ENCODE measurements at places on chromosomes 1 and 21. TPM values are rescaled to one million over a fixed set of nuclear protein-coding genes. Genes with fewer than 3 reads are reported as not detected.

DNA sequence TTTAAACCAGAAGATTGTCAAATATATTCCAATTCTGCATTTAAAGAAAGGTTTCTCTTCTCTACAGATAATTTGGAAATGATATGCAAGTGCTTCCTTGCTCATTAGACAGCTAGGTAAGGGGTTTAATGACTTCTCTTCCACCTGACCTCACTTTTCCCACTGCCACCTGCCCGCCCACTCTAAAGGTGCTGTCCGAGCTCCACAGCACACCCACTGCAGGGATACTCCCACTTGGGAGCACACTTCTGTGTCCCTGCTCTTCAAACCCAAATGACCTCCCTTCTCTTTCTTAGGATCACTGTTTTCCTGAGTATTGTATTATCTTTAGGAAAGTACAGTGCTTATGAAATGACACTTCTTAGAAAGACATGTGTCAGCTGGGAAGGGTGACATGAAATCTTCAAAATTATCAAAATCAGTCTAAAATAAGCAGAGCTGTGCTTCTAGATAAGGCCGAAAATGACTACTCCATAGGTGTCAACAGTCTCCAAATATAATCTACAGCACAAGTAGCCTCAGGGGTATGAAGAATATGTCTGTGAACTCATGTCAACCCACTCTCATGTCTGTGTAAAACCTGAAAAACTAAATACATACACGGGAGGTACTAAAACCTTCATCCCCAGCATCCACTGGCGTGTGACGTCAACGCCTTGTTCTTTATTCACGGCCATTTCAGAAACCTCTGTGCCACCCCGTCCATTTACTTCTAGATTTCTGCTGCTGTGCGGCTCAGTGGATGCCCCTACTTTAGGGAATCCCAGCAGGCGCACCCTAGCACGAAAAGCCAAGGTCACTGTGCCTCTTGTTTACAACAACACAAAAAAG, 71.0 kb downstream of the SLC45A1 start:
- DNase-seq, result no peak

DNA sequence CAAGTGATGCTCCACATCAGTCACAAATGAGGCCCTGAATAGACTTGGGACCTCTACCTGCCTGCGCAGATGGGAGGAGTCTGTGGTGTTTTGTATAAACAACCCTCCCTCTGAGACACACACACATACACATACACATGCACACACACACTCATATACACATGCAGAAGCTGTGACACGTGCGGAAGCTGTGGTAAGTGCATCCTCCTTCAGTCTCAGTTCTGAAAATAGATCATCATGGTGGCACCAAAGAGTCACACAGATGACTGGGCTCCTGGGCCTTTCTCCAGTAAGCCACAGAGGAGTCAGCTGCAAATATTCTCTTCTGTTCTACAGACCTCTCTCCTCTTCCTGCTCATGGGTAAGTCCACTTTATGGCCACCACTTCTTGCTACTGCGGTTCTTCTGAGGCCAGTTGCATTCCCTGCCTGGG, at the start of gene LY9:
Gene LY9 (plus strand): TSS at position 224 of the 433 bp plus-strand sequence. CDS start 14 bp downstream, at position 238.
- DNase-seq, result peak; percentile 96

DNA sequence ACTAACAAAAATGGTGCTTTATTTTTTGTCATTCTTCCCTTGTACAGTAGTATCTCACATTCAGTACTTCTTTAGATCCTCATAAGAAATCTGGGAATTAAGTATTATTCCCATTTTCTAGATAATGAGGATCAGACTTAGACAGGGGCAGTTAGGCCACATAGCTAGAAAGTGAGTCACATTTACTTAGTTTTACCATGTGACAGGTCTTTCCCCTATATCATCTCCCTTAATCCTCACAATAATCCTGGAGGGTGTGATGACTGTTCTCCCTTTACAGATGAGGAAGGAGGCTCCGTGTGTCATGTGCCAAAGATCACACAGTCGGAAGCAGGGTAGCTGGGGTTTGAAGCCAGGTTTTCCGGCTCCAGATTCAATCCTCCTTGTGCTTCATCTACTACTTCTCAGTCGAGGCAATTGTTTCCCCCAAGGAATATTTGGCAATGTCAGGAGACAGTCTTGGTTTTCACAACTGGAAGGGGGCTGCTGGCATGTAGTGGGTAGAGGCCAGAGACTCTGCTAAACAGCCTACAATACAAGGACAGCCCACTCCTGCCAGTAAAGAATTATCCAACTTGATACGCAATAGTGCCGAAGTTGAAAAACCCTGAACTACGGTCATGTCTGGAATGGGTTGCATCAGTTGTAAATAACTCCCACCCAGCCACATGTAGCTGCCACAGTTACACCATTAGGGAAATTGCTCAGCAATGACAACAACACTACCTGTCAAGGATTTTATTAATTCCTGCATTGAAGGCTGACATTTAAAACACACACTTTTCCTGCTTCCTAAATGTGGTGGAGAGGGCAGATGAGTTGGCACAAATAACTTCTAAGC, 54.5 kb downstream of the C8B start:
- DNase-seq, result no peak

DNA sequence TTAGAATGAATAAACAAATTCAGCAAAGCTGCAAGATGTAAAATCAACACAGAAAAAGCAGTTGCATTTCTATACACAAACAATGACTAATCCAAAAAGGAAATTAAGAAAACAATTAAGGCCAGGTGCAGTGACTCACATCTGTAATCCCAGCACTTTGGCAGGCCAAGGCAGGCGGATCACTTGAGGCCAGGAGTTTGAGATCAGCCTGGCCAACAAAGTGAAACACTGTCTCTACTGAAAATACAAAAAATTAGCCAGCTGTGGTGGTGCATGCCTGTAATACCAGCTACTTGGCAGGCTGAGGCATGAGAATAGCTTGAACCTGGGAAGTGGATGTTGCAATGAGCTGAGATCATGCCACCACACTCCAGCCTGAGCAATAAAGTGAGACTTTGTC, 22.3 kb downstream of the THEM4 start:
- no peak for DNase-seq

DNA sequence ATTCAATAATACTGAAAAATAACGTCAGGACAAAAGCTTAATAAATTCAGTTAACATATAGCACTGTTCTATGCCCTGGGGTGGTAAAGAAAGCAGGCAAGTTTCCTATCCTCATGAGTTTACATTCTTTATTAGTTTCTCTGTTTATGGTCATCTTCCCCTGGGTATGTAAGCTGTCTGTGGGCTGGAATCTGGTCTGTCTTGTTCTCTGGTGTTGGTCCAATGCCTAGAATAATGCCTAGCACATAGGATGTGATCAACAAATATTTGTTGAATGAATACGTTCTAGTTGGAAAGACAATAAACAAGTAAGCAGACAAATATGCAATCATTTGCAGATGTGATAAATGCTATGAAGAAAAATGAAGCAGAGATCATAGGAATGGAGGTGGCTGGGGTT, 7.2 kb upstream of the IGSF3 start:
- DNase-seq, result no peak

Gene GJB5
- polyA plus RNA-seq, result not detected

Gene LENEP
- polyA plus RNA-seq, result not detected

Gene SGIP1
- polyA plus RNA-seq, result not detected

Gene ADORA1
- not detected for polyA plus RNA-seq

DNA sequence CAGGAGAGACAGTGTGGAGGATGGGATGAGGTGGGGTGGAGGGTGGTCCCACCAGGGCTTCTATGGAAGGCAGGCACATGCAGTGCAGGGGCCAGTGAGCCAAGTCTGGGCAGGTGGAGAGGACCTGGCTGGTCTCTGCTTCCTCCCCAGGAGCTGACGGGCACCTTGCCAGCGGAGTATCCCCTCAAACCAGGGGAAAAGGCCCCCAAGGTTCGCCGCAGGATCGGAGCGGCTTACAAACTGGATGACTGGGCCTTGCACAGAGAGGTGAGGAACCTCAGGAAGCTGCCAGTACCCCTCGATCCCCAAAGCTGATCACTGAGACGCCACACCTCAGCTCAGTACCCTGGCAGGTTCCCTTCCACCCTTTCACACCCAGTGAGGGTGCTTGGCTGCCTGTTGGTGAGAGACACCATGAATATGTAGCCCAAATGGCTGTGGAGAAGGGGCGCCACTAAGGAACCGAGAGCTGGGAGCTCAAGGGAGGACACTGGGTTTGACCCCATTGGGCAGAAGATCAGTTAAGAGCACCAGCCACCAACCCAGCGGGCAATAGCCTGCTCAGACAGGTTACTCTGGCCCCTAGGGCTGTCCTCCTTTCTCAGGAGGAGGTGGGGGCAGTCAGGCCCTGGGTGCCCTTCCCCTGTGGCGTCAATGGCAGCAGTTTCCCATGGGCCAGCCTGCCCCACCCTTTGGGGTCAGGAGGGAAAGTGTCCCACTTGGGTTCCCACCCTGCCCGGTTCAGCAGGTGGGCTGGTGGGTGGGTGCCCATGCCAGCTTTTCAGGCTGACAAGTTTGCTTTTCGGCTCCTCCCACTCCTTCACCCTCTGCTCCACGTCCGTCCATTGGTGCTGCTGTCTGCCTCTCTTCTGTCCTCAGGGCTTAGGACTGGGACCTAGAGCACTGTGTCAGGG, 5.5 kb downstream of the INAVA start:
- DNase-seq, result no peak

DNA sequence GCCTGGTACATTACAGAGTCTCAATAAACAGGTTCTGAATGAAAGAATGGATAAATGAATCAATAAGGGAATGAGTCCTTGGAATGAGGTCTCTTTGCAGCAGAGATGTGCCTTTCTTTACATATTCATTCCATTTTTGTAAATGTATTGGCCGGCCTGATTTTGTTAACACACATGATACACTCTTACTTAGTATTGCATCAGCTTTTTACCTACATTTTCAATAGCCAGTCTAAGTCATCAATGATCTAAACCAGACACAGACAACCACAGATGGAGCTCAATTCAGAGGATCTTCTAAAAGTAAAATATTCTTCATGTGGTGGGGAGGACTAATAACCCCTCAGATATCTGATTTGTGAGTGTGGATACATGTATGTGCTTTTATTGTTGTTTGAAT, 653.1 kb downstream of the LMO4 start:
- DNase-seq, result peak; percentile 6

DNA sequence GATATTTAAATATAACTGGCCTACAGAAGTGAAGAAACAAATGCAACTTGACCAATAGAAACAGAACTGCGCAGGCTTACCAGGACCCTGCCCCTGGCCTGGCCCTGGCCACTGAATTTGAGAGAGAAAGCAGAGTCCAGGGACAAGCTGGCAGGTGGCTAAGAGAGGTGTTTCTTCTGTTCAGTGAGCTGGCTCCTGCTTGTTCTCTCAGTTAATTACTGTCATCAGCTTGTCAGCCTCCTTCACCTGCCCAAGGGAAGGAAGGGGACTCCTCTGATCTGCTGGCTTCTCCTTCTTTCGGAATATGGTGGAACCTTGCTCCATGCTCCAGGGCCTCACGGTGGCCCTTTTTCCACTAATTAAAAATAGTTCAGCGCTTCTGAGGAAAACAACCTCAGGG, 388.4 kb downstream of the DISC1 start:
- no peak for DNase-seq

DNA sequence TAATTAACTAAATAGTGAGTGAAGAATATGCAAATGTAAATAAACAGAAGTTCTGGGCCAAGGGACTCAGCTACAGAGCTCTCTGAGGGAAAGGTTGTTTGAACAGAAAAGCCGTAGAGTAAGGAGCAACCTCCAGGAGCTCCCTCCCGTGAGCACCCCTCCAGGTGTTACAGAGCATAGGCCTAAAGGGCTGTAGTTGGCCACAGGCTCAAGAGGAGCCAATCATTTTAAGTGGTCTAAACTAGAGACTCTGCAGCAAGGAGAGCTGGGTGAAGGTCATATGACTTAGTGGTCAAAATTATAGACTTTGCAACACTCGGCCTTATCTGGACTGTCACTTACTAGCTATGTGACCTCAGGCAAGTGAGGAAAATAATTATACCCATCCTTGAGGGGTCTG, 19.1 kb upstream of the RXRG start:
- no peak for DNase-seq
